Ovary (tissue), 10 donors: ENCODE measurements at places on chromosomes 6 and 20. TPM values are rescaled to one million over a fixed set of nuclear protein-coding genes. Genes with fewer than 3 reads are reported as not detected.

The OSTM1 gene
- total RNA-seq = 29.8 TPM

The CYB5R4 gene
- 2.0 TPM for total RNA-seq

The HTR1E gene
- total RNA-seq = 4.2 TPM

The BPIFB2 gene
- not detected for total RNA-seq

The RSPH9 gene
- not detected for total RNA-seq

The ADAM33 gene
- total RNA-seq = 21.1 TPM

The ELOVL2 gene
- total RNA-seq = 1.4 TPM

The C6orf52 gene
- 2.6 TPM for total RNA-seq

The TCP11 gene
- not detected for total RNA-seq

The PDYN gene
- not detected for total RNA-seq

The OOEP gene
- not detected for total RNA-seq

The PKHD1 gene
- total RNA-seq = 0.05 TPM

The LY6G6F gene
- not detected for total RNA-seq

The ABHD16A gene
- total RNA-seq = 60.4 TPM
